GM12878 (cell line): ENCODE measurements at places on chromosomes 3 and 15.

DNA sequence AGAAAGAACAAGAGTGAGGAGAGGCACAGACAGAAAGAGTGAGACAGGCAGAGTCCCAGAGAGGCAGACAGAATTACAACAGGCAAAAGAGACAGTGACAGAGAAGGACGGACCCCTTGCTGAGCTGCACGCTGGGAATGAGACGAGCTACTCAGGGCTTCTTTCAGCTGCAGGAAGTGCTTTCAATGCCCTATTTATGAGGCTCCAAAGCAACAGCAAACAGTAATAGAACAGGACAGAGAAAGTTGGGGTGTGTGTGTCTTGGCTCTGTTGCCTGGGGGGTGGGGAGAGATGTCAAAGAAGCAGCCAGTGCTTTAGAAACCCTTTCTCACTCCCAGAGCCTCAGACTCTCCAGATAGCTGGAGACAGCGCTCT is 502 bp upstream of the TIMP4 start:
- no peak for DNase-seq

DNA sequence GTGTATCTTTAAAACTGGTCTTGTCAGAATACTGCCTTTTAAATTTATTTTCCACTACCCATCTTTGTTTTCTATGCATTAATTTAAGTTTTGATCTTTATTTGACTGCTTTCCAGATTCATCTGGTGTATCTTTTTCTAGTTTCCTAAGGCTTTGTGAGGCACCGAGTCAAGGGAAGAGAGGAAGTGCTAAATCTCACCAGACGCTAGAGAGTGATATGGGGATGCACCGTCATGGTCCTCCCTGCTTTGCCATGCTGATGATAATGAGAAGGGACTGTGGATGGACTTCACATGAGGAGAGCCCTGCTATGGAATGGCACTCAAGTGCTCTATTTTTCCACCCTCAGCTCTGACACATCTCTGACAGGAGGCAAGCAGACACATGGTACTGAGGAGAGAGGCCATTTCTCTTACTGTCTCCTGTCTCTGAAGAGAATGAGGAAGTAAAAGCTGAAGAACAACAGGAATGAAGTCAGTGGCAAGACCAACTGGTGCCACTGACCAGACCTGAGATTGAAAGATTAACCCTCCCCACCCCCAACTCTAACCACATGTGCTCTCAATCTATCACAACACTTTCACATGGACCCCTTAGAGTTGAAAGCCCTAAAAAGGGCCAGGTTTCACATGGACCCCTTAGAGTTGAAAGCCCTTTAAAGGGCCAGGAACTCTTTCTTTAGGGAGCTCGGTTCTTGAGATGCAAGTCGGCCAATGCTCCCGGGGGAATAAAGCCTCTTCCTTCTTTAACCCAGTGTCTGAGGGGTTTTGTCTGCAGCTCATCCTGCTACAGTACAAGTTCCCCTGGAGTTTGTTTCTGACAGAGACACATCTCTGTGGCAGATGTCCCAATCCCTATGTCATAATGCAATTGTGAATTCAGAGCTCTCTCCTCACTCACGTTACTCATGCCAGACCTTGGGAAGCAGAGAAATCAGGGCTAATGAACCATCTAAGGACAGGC is at the start of gene IQCF2:
Gene IQCF2 (plus strand): TSS at position 913 of the 963 bp plus-strand sequence. CDS start 52 bp downstream, outside the sequence.
- DNase-seq = peak; percentile 54

GRCh38 chr3:66336333-66336766 is 115.5 kb downstream of the SLC25A26 start:
- DNase-seq = no peak

- DNase-seq = no peak
Observed at GRCh38 chr3:64666171-64666588, 21.6 kb downstream of the ADAMTS9 start.

GRCh38 chr15:75761446-75762356 is 49.1 kb upstream of the CSPG4 start:
- no peak for DNase-seq

DNA sequence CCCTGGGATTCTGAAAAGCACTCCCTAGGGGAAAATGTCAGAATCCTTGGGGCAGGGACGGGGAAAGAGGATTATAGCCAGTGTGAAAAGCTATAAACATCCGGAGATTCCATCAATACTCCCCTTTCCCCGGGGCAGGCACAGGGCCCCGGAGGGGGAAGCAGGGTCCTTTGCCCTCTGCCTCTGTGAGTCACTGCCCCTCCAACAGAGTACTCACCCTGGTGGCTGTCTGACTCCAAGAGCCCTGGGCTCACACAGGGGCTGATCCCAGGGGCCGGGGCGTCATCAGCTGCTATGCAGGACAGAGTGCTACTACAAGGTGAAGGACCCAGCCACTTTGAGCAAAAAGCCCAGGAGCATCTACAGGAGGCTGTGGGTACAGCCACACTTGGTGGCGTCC is 133.0 kb upstream of the PRR20G start:
- no peak for DNase-seq

GRCh38 chr15:98155356-98155755 is 194.9 kb downstream of the ARRDC4 start:
- no peak for DNase-seq

DNA sequence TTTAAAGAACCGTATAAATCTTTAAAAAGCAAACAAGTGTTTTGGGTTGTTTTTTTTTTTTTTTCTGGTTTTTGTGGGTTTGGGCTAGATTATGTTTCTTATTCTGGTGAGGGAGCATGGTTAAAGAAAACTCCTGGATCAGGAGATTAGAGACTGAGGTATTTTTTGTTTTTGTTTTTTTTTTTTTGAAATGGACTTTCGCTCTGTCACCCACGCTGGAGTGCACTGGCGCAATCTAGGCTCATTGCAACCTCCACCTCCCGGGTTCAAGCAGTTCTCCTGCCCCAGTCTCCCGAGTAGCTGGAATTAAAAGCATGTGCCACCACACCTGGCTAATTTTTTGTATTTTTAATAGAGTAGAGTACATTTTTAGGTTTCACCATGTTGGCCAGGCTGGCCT is 95.2 kb downstream of the SLMAP start:
- no peak for DNase-seq

DNA sequence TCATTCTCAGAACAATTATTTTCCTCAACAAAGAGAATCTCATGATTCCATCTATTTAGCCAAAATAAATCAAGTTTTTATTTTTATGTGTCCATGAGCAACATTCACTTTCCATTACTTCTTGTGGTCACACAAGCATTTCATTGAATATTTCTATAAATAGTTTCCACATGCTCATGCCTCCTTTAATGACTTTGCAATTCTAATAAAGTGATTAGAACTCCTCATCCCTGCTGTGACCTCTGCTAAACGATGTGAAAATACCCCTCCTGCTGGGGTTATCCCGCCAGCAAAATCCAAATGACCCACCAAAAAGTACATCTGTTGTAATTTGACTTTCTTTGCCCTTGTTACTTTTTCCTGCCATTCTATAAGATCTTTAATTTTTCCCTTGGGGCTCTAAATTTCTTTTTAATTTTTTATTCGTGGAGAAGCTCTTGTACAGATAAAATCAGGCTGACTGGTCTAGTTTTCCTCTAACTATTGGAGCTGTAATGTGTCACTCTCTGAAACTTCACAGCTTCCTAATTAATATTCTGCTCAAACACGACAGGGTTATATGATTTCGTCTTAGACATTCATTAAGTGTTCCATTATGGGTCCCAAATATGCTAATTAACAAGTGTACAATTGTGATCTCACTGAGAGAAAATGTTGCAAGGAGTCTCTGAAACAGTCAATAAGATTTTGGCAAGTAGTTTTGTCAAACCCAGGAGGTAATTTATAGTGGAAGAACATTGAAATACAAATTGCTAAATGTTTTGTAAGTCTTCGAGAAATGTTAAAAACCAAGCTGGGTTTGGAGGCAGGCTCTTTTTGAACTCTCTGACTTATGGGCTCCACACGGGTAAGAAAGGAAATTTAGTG is 533.1 kb upstream of the NAALADL2 start:
- DNase-seq = no peak

DNA sequence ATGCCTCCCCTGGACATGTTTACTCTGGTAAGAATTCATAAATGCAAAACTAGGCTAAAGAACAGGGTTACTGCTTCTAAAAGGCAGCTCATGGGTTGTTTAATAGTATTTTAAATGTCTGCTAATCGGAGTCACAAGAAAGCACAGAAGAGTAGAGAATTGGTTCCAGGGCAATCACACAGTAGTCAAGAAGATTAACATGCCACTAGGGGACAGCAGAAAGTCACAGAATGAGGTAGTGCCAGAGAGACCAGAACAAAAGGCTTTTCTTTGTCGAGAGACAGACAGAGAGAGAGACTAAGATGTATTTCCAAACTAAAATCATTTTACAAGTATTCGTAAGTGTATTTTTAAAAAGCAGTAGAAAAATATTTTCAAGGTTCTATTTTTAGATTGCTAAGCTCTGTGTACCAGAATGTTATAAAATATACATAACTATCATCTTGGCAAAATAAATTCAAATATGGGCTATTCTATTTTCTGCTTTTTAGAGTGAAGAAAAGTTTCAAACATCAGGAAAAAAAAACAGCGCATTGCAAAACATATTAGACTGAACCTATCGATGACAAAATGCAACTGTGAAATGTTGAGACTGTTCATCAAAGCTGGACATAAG is 78.3 kb upstream of the CDIN1 start:
- peak; percentile 19 for DNase-seq

DNA sequence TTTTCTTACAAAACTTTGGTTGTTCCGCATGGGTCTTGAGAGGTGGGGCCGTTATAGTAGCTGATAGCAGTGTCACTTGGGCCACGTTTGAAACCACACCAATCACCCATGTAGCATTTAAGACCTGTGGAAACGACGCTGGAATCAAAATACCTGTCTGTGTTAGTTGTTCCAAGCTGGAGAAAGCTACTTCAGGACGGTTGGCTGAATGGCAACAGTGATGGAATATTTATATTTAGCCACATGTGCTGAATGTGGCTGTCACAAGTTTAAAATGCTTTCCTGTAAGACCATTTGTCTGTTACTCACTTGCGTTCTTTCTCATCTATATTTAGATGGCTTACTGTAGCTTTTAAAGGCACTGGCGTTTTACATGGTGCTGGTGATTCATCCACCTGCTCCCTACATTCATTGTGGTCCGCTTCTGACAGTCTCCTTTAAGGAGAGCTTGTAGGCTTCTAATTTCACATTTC is 1.4 kb downstream of the DNAJA4 start:
- no peak for DNase-seq
